ENCODE measurements at places on chromosomes 1 and 21.

- no peak for DNase-seq
These were observed 26.1 kb upstream of the RGL1 start for GRCh38 chr1:183778568-183779433.

DNA sequence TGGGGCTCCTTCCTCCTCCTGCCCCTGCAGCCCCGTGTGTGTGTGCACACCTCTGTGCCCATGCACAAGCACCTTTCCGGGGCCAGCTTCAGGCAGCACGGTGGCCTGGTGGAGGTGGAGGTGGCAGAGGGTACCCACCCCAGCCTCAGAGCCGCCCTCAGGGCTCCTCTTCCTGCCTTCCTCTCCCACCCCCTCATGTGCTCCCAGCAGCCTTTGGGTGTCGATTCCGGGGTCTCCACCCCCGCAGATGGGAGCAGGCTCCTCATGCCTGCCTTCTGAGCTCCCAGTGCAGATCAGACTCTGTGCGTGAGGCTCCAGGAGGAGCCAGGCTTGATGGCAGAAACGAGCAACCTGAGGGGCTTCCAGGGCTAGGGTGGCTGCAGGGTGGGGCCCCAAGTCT is 29.2 kb upstream of the PLCH2 start:
- DNase-seq, result no peak

- no peak for DNase-seq
These were observed 23.3 kb upstream of the ZNF326 start for GRCh38 chr1:89971600-89971999.

- DNase-seq, result no peak
These were observed 18.6 kb upstream of the SLC6A9 start for GRCh38 chr1:44049839-44050238.

DNA sequence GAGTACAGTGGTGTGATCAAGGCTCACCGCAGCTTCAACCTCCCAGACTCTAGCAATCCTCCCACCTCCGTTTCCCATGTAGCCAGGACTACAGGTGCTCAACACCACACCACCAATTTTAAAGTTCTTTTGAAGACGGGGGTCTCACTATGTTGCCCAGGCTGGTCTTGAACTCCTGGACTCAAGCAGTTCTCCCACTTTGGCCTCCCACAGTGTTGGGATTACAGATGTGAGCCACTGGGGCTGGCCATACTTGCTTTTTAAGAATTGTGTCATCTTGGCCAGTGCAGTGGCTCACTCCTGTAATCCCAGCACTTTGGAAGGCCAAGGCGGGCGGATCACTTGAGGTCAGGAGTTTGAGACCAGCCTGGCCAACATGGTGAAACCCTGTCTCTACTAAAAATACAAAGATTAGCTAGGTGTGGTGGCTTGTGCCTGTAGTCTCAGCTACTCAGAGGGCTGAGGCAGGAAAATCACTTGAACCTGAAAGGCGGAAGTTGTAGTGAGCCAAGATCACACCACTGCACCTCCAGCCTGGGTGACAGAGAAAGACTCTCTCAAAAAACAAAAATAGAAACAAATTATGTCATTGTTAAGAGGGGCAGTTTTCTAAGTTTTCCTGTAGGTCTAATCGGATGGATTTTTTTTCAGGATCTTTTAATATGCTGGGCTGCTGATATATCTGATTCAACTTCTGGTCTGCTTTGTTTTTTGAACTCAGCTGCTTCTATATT is 18.7 kb downstream of the AK4 start:
- DNase-seq, result no peak

DNA sequence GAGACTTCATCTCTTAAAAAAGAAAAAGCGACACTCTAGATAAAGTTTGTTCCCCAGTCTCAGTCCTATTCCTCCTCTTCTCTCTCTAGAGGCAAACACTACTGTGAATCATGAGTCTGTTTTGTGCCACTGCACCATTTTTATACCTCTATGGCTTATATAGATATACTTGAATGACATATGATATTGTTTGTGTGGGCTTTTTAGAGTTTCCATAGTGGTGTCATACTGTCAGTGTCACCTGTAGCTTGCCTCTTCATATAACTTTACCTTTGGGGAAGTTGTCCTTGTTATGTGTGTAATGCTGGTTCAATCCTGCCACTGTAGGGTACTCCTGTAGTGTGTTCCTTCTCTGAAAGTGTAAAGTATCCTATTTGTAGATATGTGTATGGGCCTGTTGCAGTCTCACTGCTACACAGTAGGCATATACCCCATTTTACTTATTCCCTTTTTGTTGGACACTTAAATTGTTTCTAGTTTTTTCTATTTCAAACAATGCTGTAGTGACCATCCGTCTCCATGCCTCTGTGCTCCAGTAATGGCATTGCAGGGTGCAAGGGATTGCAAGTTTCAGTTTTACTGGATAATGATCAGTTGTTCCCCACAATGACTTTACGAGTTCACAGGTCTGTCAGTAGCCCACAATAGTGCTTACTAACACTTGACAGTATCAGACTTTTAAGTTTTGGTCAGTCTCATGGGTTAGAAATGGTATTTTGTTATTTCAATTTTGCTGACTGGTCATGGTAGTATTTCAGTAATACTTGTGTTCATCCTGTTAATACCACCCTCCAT is 2.7 kb downstream of the PRMT2 start:
- no peak for DNase-seq

DNA sequence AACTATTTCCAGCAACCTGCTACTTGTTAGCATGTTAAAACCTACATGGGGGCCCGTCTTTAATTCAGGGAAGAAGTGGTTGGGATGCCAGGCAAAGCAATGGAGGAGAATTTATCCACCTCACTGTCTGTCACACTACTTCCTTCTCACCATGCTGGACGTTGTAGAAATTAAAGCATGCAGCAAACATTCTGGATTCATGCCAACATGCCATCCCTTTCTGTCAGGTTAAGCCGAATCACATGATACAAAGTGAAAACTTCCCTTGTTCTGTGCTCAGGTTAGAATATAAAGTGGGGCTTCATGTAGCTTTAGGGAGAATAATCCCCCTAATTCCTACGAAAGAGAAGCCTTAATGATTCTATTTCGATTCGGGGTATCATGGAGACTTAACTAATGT is 95.5 kb downstream of the ERG start:
- no peak for DNase-seq

DNA sequence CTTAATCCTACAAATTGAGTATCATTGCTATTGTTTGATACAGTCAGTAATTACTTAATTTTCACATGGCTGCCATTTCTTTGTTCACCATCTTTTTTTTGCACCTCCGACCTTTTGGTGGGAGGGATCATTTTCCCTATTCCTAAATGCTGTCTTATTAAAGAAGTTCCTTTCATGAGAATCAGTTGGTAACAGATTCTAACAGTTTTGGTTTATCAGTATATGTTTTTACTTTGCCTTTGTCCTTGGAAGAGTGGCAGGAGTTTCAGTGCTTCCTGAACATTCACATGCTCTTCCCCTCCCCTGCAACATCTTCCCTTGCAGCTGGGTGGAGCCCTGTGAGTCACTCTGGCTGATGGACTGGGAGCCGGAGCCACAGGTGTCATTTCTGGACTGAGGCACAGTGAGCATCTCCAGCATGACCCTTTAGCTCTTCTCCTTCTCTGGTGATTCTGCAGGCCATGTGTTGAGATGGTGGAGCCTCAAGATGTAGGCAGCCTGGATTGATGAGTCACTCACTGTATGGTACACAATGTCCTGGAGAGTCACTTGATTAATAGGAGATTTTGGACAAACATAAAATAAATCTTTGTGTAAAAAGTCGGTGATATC is 217.7 kb downstream of the URB2 start:
- no peak for DNase-seq

DNA sequence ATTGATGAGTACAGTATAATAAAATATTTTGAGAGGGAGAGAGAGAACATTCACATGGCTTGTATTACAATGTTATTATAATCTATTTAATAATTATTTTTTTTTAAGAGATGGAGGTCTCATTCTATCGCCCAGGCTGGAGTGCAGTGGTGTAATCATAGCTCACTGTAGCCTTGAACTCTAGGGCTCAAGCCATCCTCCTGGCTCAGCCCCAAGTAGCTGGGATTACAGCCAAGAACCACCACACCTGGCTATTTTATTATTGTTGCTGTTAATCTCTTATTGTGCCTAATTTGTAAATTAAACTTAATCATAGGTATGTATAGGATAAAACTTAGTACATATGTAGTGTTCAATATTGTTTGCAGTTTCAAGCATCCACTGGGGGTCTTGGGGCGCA is 57.8 kb downstream of the HS2ST1 start:
- no peak for DNase-seq

- DNase-seq, result no peak
These were observed 13.3 kb upstream of the TRAF3IP3 start for GRCh38 chr1:209742409-209743144.

- no peak for DNase-seq
These were observed 11.7 kb downstream of the OLFML3 start for GRCh38 chr1:113990961-113991360.
